ENCODE measurements at places on chromosomes 1 and 21.

DNA sequence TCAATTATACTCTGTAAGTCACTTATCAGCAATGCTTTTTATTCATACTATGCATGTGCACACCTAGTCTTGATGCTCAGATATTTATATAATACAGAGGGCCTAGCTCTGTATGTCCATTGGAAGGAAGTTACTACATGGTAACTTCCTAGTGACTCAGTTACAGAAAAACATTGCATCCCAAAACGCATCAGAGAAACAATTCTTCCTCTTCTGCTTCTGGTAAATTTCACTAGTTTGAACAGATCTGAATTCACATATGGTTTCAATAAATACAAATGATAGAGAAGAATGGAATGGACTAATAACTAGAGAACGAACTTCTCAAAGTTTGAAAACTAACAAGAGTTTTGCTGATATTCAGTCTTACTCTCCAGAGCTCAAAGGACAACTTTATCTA lies 811.3 kb upstream of the ADGRL2 start:
- no peak for DNase-seq

- no peak for DNase-seq
Measured at GRCh38 chr1:154774175-154774855, 95.8 kb downstream of the KCNN3 start.

DNA sequence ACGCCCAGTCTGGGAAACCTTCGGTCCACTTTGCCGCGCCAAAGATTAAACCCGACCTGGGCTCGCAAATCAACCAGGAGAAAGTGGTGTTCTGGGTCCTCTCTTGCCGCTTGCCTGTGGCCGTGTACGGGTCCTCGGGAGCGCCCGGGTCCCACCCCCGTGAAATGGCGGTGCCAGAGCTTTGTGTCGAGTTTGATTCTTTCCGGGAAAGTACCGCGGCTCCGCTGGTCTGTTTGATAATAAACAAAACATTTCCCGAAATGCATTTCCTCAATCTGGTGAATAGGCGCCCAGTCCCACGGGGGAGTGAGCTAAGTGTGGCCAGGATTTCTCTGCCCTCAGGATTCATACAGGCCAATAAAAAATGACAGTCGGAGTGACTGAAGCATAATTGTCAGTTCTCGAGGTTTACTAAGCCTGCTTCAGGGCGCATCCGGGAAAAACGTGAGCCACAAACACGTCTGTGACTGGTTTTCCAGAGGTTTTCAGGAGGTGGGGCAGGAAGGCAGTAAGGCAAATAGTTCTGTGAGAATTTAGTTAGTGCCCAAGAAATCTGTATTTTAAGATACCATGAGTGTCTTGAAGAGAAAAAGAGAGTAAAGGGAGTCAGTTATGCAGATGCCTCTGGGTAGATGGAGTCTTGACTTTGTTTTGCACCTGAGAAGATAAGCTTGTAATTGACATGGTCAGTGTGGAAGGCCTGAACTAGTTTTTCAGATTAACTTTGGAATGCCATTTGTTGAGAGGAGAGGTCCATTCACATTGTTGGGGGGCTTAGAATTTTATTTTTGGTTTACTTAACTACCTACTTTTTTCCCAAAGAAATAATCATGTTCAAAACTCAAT lies 675 bp downstream of the IFNAR1 start:
- DNase-seq = peak; percentile 51

DNA sequence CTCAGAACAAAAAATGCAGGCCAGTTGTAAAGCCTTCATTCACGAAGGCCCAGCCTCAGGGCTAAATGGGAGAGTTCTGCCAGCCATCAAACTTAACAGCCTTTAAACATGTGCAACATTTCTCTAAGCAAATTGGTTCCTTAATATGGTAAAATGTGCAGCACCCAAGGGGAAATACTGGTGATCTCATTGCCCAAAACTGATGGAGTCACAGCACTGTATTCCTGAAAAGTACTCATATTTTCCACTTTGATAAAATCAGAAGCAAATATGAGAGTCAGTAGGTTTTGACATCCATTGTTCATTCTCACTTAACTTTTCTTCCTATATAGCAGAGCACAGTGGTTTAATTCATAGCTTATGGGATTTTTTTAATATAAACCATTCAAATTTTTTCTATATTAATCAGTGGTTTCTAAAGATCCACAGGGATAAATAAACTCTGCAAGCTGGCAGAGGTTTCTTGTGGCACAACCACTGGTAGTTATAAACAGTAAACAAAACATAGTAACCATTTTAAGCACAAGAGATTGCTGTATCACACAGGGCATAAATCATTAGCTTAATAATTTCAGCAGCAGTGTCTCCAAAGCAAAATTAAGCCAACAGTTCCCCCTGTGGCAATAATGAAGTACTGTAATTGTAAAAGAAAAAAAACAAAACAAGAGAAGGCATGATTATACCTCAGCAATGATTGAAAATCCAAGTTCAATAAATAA lies 106.9 kb upstream of the LYPLAL1 start:
- DNase-seq = peak; percentile 29

DNA sequence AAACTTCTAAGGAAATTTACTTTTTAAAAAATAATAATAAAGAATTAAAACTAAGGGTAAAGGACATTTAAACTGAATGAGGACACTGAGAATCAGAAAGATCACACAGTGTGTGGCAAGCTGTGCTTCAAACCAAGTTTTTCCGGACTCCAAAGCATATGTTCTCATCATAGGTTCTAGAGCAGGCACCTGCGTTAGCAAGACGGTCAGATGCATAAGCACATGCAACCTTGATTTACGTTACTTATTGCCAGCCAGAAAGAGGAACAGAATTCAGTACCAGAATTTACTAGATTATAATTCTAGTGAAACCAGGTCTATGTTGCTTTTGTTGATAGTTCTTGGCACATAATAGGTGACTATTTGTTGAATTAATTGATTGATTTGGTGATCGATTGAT lies 6.2 kb upstream of the LBR start:
- no peak for DNase-seq

DNA sequence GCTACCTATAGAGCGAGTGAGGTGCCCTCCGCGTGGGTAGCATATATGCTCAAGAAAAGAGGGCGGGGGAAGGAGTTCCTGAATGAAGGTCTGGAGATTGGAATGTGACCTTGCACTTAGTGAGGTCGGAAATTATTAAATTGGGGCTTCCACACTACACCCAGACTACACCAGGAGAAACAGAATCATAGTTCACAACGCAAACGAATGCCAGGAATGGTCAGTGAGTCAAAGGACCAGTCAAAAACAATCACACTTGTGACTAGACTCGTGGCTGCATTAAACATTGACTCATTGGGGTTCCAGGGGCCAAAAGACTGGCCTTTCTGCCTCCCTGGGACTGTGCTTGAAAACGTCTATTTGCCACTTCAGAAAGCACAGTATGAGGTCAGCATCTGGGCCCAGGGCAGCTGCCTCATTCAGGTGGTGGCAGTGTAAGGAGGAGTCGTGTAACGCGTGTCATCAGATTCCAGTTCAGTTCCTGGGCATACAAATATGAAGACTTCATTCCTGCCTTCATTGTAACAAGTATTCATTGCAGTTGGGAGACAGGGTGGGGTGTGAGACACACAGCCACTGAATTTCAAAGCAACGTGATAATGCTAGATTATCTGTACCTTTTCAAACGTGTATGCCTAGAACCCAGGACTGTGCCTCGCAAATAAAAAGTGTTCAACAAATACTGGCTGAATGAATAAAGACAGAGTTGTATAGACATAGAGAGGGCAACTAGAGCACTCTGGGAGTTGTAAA lies at the start of gene YOD1:
Gene YOD1, minus strand, starts transcription at position 18 of the 753 bp plus-strand sequence. CDS start 178 bp downstream, outside the sequence.
- no peak for DNase-seq

DNA sequence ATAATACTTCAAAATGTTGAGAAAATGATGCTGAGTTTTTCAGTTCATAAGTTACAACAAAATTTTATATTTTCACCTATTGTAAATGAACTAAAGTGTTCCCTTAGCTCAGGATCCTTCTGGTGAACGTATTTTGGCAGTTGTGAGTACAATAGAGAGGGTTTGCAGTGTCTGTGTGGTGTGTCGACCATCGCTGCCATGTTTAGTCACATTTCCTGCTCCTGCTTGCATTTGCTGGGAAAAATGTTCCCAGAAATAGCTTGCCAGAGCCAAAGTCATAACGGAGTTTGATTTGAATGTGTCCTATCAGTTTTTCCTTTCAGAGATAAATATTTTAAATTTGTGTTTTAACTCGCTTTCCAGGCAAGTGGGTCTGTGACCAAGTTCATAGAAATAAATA lies 117.1 kb upstream of the COL6A1 start:
- no peak for DNase-seq

DNA sequence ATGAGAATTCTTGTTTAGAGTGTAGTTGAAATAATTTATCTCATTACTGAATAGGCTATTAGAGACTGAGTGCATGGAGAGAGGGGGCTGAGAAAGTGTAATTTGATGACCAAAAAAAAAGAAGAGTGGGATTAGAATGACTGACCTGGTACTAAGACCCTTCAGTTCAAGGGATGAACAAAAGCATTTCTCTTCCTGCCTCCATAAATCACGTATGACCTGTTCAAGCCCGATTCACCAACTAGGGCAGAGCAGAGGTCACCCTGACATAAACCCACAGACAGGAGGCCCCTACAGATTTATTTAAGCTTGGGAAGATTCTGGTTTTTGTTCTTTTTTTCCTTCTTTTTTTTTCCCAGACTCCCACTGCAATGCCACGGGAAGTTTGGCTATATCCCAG lies 123.7 kb upstream of the COP1 start:
- DNase-seq = no peak

DNA sequence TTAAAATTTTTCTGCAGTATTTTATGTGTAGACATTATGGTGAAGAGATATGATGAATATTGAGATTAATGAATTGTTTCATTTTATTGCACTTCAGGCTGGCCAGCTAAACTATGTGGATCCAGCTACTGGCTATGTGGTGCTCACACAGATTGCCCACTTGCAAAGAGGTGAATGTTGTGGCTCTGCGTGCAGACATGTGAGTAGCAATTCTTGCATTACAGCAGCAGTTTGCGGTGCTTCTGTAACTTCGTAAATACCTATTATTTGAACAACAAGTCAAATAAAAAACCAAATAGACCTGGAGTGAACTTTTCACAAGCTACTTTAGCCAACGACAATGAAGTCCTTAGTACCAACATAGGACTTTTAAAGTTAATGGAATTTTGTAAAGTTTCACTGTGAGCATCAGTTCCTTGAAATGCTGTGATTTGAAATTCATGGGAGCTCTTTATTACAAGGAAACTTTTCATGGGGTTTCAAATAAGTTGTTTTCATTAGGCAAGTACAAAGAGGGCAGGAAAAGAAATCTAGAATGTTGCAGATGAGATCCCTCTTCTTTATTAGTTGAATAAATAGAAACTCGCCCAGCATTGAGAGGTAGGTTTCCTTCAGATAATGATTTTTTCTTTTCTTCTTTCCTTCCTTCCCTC lies 3.4 kb downstream of the C1orf53 start:
- no peak for DNase-seq

DNA sequence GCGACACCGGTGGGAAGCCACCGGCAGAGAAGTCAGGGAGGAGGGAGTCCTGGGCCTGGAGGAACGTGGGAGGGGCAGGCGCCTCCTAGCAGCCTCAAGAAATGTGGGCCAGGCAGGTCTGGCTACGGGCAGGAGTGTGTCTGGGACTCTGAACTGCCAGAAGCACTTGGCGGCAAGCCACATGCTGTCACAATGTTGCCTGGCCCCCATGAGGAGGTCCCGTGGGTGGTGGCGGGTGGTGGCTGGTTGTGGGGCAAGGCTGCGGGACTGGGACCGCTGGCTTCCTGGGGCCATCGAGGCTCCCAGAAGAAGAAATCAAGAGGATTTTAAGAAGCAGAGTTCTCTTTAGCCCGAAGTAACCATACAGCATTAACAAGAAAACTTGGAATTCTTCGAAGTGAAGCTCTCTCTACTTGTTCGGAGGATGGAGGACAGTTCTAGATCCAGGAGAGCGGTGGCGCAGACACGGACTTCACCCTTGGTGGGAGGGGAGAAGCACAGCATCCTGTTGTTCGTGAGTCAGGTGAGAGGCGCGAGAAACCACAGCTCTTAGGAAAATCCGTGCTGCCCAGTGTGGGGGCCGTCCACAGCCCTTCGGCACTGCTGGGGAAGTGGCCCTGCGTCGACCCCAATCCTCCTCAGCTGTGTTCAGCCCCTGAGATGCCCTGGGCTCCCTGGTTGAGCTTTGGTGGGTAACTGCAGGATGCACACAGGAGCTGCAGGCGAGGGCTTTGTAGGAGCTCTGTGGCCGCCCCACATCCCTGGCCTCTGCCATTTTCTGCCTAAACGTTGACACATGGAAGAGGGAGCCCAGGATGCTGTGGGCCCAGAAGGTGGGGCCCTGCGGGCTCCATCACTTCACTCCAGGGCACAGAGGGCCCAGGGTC lies 12.4 kb downstream of the SKI start:
- no peak for DNase-seq

DNA sequence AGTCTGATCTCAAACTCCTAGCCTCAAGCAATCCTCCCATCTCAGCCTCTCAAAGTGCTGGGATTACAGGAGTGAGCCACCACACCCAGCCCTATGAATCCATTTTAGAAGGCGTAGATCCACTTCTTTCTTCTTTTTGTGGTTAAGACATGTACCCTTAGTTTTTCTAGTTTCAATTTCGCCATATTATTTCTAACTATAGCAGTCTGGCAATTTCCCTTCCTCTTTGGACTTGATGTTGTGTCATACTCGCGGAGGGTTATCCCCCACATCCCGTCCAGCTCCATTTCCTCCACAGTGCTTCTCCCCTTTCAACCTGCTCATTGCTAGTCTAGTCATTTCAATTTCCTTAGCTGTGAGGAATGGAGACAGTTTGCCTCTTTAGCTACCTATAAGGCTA lies 5.2 kb upstream of the LRRC8D start:
- no peak for DNase-seq

GRCh38 chr1:211527888-211528287 lies 35.9 kb upstream of the RD3 start:
- no peak for DNase-seq

DNA sequence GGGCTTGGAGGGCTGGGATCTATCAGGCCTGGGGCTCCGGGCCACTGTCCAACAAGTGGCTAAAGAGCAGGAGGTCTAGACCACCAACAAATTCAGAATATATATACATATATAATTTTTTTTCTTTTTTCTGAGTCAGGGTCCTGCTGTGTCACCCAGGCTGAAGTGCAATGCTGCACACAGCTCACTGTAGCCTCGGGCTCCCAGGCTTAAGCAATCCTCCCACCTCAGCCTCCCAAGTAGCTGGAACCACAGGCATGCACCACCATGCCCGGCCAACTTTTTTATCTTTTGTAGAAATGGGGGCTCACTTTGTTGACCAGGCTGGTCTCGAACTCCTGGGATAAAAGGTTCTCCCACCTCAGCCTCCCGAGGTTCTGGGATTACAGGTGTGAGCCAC lies 6.8 kb upstream of the LAPTM5 start:
- DNase-seq = no peak

- DNase-seq = no peak
Measured at GRCh38 chr21:22399681-22400514, 1401.7 kb downstream of the NCAM2 start.
